Activated naive CD4-positive, alpha-beta T cell (primary cell): ENCODE measurements at places on chromosomes 3 and 15.

DNA sequence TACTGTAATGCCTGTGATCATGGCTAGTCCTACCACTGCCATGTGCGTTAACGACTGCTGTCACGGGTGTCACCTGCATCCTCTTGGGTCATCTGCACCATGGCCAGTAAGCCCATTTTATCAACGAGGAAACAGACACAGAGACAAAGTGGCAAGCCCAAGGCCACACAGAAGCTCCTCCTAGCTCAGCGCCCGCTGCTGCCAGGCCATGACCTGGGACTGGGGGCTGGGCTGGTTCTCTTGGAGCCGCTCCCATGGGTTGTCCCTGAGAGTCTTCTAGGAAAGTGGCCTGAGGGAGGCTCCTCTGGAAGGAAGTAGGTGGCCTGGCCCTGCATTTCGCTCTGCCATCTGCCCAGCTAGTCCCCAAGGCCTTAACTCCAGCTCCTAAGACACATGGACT lies 4.9 kb downstream of the DUSP7 start:
- DNase-seq: no peak

DNA sequence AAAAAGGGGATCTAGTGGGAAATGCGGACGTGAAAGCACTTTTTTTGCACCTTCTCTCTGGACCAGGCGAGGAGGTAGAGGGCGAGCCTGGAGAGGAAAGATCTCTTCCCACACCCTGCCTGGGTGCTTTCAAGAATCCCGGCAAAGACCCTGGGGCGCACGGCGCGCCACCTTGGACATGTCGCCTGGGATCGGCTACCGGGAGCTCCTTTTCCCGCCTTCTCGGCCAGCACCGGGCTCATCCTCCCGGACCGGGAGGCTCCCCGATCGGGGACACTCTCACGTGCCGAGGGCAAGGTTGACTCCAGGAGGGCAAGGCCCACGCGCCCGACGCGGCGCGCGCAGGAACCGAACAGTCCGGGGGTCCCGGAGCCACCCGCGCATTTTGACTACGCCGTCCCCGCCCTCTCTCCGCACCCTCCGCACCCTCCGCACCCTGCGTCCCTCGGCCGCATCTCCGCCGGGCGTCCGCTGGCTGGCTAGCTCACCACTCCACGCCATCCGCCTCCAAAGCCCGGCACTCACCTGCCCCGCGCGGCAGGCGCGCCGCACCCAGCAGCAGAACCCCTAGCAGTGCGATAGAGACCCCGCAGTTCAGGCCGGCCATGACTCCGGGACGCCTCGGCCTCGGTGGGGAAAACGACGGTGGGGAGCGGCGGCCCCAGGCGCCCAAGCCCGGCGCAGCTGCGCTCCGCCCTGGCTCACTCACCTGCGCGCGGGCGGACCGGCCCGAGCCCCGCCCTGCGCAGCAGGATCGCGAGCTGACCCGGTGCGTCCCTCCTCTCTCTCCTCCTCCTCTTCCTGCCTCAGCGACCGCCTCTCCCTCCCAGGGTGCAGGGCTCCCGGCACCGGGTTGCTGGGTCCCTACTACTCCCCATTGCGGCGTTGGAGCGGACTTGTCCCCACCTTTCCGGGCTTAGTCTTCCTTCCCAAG lies at the start of gene CDCP1:
TSS of gene CDCP1 (minus strand) at position 698 of the 934 bp plus-strand sequence. CDS start at position 607, 91 bp downstream.
- no peak for DNase-seq

GRCh38 chr3:99483841-99484240 lies 154.6 kb upstream of the COL8A1 start:
- no peak for DNase-seq

- DNase-seq: no peak
Observed at GRCh38 chr15:85583923-85584390, 203.6 kb downstream of the AKAP13 start.

GRCh38 chr3:153249906-153250305 lies 87.9 kb downstream of the RAP2B start:
- no peak for DNase-seq

DNA sequence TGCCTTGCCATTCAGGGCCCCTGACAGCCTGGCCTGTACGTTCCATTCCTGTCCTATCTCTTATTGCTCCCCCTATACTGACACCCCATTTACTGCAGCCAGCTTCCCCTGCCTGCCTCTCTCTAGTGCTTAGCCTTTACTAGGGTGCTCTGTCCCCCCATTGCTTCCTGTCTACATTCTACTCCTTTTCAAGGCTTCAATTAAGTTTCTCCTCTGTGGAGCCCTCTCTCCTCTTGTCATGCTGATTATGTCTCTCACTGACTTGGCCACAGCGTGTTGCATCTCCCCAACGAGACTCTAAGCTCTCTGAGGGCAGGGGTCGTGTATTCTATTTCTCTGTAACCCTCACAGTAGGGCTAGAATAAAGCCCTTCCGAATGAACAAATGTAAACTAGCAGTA lies 185.2 kb downstream of the RPLP1 start:
- DNase-seq: no peak

DNA sequence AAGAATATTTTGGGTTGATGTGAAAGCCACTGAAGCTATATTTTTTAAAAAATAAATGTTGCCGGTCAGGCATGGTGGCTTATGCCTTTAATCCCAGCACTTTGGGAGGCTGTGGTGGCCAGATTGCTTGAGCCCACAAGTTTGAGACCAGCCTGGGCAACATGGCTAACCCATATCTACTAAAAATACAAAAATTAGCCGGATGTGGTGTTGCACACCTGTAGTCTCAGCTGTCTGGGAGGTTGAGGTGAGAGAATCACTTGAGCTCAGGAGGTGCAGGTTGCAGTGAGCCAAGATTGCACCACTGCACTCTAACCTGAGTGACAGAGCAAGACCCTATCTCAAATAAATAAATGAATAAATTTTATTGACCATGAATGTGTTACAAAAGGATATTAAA lies 39.6 kb downstream of the GOLM2 start:
- no peak for DNase-seq

- no peak for DNase-seq
Observed at GRCh38 chr3:8532251-8532871, 30.7 kb downstream of the LMCD1 start.

- no peak for DNase-seq
Observed at GRCh38 chr3:46865031-46865507, 1.8 kb upstream of the MYL3 start.

DNA sequence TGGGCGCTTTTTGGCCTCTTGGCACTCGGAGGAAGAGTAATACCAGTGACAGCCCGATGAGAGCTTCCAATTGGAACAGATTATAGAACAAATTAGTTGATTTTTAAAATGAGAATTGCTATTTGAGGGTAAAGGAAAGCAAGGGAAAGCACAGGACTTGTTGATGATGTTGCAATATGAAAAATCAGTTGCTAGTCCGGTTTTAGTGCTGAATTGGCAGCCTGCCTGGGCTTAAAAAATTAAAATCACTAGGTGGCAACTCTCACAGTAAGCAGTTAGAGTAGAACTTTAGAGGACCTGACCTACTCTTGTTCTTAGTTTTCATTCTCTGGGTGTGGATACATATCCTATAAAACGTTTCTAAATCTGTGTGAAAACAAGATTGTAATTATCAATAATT lies 2.1 kb upstream of the SCAANT1 start:
- DNase-seq: no peak

GRCh38 chr3:16512435-16513140 lies 911 bp downstream of the RFTN1 start:
- peak; percentile 14 for DNase-seq
